ENCODE measurements at places on chromosomes 1 and 21. TPM values are rescaled to one million over a fixed set of nuclear protein-coding genes. Genes with fewer than 3 reads are reported as not detected.
A peak's percentile ranks its signal among the peaks of the same experiment; 100 is the strongest.

DNA sequence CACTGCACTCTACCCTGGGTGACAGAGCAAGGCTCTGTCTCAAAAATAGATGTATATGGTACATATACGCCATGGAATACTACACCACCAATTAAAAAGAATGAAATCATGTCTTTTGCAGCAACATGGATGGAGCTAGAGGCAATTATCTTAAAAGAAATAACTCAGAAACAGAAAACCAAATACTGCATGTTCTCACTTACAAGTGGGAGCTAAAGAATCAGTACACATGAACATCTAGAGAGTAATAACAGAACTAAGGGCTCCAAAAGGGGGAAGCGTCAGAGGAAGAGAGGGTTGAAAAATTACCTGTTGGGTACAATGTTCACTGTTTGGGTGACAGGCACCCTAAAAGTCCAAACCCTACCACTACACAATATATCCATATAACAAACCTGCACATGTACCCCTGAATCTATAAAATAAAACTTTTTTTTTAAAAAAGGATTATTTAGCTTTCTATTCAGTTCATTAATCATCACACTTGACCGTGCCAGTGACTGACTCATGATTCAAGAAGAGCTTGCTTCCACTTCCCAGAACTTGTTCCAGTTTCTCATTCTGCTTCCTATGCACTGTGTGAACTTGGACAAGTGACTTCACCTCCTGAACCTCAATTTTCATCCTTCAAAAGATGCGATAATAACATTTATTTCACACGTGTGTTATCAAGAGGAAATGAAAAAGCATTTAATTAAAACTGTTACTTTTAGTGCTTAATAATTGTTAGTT, 109.6 kb downstream of the PLPP3 start:
- H3K27me3 ChIP-seq, result peaks cover 4% of the 10 kb centered on the region
- DNase-seq, result no peak
- H3K4me1 ChIP-seq, result no peaks in the 10 kb centered on the region
- no peak overlapping the region for H3K27ac ChIP-seq
- no peaks in the 10 kb centered on the region for H3K36me3 ChIP-seq
- H3K4me3 ChIP-seq, result no peak overlapping the region

- H3K36me3 ChIP-seq, result no peaks in the 10 kb centered on the region
- H3K4me3 ChIP-seq, result no peak overlapping the region
- no peak overlapping the region for H3K27ac ChIP-seq
- H3K27me3 ChIP-seq, result no peaks in the 10 kb centered on the region
- no peak for DNase-seq
Measured at GRCh38 chr1:66246351-66247269, 287.3 kb upstream of the SGIP1 start.

DNA sequence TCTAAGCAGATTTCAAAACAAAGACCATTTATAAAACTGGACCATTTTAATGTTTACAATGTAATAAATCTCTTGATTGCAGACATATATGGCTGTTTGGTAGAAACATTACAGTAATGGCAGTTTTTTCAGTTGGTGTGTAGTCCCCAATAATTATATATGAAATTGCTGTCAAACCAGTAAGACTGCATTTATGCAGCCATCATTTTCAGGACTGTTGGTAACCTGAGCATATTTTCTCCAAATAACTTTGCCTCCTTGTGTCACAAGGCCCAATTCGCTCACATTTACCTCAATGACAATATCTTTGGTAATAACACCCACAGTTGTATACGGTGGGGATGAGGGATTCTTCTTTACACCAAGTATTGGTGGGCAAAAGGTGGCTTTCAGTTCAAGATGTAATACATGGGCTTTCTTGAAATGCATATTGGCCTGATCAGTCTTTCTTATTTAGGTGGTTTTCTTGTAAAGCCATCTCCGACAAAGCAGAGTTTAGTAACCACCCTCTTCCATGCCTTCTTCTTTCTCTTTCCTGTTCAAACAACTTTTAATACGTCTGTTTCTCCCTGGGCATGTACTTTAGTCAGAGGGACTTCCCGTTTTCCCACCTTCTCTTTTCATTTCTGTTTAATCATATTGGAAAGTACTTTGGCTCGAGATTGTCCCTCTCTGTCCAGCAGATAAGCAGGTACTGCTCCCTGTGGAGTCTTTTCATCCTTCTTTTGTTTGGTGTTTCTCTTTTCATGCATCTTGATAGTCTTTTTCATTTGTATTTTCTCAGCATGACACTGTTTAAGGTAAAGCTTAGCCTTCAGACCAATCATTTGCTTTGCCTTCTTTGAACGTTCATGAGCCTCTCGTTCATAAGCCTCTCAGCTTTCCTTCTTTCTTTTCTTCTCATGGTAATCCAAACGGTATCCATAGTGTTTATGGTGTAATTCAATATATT, 30.4 kb downstream of the ATP2B4 start:
- H3K27me3 ChIP-seq, result no peaks in the 10 kb centered on the region
- H3K4me3 ChIP-seq, result no peak overlapping the region
- H3K4me1 ChIP-seq, result peaks cover 17% of the 10 kb centered on the region
- no peak for DNase-seq
- H3K27ac ChIP-seq, result no peak overlapping the region

- H3K27ac ChIP-seq, result peak overlapping the region; percentile 84
- DNase-seq, result no peak
- no peak overlapping the region for H3K4me3 ChIP-seq
- peaks cover 37% of the 10 kb centered on the region for H3K4me1 ChIP-seq
- H3K36me3 ChIP-seq, result no peaks in the 10 kb centered on the region
- no peaks in the 10 kb centered on the region for H3K27me3 ChIP-seq
Measured at GRCh38 chr1:103267266-103267665, 158.9 kb upstream of the COL11A1 start.

The CRB1 gene
- not detected for total RNA-seq
